ENCODE measurements at places on chromosomes 7 and 10.

GRCh38 chr7:70069977-70070376 is 471.7 kb downstream of the AUTS2 start:
- no peak for DNase-seq

GRCh38 chr7:42359946-42360345 is 122.9 kb upstream of the GLI3 start:
- DNase-seq = no peak

- DNase-seq = no peak
Measured at GRCh38 chr10:88254091-88254490, 329.0 kb downstream of the RNLS start.

- DNase-seq = no peak
Measured at GRCh38 chr10:90417029-90417428, 440.8 kb downstream of the HTR7 start.

DNA sequence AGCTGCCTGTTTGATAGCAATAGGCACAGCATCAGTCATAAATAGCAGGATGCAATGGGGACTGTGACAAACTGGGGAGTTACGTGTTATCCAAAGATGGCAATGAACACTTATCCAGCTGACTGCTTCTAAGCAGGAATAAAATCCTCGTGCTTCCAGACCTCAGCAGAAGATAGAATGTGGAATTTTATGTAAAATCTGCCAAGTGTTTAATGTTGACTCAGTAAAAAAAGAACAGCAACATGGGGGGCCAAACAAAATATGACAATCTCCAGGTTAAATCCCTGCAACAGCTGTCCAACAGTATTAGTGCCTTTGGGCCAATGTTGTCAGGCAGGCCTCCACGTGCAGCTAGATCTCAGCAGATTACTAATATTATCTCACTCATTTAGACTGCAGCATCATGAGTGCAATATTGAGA is 127.3 kb downstream of the SEMA3C start:
- DNase-seq = no peak

DNA sequence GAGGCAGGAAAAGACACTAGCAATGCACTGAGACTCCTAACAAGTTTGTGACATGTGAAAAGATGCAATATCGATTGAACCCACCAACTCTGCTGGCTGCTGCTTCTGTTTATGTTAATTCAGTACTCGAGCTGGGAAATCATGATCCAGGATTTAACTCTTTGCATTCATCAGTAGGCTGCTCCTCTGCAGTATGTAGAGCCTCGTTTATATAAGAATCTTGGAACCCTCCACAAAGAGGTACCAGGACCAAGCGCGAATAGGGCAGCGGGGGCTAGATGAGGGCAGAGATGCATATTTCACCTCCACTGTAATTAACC is 7.8 kb downstream of the PRKAG2 start:
- no peak for DNase-seq

GRCh38 chr10:46263831-46264268 is 22.9 kb upstream of the ANTXRL start:
- DNase-seq = no peak

DNA sequence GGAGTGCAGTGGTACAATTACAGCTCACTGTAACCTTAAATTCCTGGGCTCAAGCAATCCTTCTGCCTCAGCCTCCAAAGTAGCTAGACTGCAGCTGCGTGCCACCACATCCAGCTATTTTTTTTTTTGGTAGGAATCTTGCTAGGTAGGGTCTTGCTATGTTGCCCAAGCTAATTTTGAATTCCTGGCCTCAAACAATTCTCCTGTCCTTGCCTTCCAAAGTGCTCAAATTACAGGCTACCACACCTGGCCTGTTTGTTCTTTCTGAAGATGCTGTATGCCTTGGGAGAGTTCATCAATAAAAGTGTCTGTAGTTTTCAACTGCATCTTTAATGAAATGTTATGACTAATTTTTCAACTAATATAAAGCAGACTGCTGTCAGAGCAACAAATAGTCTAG is 452 bp downstream of the SAMD9 start:
- DNase-seq = no peak

DNA sequence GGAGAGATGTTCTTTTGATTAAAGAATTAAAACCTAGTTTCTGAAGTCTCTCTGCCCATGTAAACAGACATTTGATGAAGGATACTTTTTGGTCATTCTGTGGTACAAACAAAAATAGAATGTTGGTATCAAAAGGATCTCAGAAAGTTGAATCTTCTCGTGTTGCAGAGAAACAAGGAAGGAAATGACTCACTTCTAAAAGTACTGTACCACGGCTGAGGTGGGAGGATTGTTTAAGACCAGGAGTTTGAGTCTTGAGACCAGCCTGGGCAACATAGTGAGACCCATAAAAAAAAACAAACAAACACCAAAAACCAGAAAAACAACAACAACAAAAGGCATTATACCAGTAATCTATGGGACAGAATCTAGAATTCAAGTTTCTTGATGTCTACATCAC is 69.7 kb downstream of the PRSS58 start:
- DNase-seq = peak; percentile 73

- DNase-seq = no peak
Measured at GRCh38 chr7:155745737-155746136, 66.5 kb downstream of the SHH start.

DNA sequence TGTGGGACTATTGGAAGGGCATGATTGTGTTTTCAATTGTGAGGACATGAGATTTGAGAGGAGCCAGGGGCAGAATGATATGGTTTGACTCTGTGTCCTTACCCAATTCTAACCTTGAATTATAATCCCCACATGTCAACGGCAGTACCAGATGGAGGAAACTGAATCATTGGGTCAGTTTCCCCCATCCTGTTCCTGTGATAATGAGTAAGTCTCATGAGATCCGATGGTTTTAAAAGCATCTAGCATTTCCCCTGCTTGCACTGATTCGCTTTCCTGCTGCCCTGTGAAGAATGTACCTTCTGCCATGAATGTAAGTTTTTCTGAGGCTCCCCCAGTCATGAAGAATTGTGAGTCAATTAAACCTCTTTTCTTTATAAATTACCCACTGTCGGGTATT is 1367.1 kb downstream of the XPNPEP1 start:
- DNase-seq = no peak

- DNase-seq = no peak
Measured at GRCh38 chr7:116769546-116769945, 92.8 kb upstream of the CAPZA2 start.

DNA sequence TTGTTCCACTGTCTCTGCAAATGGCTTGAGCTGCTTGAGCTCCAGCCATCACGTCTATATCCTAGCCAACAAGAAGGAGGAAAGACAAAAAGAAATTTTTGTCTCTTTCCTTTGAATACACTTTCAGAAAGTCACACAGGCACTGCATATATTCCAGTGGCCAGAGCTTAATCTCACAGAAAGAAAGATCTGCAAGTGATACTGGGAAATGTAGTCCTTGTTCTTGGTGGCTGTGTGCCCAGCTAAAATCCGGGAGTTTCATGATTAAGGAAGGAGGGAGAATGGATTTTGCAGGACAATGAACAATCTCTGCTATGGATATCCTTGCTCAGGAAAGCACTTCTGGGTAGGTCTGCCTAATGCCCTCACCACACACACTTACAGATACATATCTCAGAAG is 19.5 kb upstream of the DLG5 start:
- no peak for DNase-seq

- no peak for DNase-seq
Measured at GRCh38 chr7:14892961-14893360, 9.6 kb downstream of the DGKB start.

DNA sequence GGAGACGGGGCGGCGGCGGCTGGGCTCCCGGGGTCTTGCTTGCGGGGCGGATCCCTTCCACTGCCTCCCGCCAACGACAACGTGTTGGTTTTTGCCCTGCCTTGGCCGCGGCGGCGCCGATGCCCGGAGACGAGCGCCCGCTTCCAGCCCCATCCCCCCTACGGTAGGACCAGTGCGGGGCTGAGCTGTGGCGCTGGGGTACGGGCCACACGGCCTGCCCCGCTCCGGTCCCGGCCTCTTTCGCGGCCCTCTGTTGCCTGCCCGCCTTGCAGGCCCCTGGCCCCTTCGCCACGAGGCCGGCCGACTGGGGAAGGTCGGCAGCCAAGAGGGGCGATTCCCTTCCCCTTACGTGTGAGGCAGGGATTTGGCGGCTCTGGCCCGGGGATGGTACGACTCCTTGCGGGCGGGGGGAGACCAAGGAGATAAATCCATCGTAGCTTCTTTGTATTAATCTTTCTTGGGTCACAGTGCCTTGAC is 488 bp downstream of the EIF4H start:
- DNase-seq = peak; percentile 11

DNA sequence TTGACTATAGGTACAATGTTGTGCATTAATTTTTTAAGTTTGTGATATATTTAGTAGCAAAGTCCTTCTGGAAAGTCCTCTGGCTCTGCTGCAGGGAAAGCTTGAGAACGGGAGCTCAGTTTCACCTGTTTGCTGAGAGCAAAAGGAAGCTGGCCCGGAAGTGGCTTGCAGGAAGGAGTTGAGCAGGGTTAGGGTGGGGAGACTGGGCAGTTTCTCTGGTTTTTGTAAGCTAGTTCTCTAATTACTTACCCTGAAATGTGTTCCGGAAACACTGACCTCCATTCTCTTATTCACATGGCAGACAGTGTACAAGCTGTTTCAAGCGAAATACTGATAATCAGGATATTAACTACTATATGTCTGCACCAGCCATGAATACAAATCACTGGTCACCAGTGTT is 22.3 kb downstream of the MAP3K8 start:
- peak; percentile 92 for DNase-seq

GRCh38 chr7:47806701-47807103 is 141.6 kb downstream of the PKD1L1 start:
- peak; percentile 53 for DNase-seq

- no peak for DNase-seq
Measured at GRCh38 chr7:25148772-25149575, 23.9 kb upstream of the CYCS start.

DNA sequence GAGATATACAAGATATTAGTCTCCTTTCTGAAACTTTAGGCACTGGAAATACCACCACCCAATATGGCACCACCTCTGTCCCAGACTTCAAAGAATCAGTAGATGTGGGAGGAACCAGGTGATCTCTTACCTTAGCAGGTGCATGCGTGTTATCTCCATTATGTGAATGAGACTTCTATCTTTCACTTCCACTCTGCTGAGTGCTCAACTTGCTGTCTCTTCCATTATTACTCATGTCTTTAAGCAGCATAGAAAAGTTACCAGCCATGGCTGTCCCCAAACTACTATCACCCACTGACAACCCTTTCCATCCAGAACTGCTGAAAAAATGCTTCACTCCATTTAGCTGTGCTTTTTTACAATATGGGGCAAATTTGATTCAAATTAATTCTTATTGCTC is 101.5 kb upstream of the PRSS1 start:
- no peak for DNase-seq

GRCh38 chr7:152615031-152615741 is 60.8 kb downstream of the XRCC2 start:
- DNase-seq = no peak

GRCh38 chr7:155178096-155178495 is 108.0 kb downstream of the HTR5A start:
- DNase-seq = no peak

GRCh38 chr7:70267381-70268120 is 669.3 kb downstream of the AUTS2 start:
- DNase-seq = no peak

GRCh38 chr10:56383806-56384205 is 22.7 kb upstream of the ZWINT start:
- DNase-seq = no peak

- no peak for DNase-seq
Measured at GRCh38 chr10:132833421-132834111, 47.6 kb upstream of the NKX6-2 start.

DNA sequence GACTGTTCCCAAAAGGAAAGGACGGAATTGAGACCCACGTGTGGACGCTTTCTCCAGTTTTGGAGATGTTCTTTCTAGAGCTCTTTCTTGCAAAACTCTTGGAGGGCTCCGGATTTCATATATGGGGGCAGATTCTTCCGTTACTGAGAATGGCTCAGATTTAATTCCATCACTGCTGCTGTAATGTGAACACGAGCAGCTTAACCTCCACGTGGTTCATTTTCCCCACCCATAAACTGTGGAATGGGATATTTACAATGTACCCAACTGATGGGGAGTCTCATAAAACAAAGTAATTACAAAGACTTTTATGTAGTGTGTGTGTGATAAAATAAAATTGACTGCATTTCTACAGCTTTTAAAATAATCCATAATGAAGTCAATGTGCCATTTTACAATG is 15.1 kb upstream of the MSRB2 start:
- no peak for DNase-seq

GRCh38 chr7:142880876-142881505 is 4.6 kb downstream of the TRPV6 start:
- peak; percentile 25 for DNase-seq

DNA sequence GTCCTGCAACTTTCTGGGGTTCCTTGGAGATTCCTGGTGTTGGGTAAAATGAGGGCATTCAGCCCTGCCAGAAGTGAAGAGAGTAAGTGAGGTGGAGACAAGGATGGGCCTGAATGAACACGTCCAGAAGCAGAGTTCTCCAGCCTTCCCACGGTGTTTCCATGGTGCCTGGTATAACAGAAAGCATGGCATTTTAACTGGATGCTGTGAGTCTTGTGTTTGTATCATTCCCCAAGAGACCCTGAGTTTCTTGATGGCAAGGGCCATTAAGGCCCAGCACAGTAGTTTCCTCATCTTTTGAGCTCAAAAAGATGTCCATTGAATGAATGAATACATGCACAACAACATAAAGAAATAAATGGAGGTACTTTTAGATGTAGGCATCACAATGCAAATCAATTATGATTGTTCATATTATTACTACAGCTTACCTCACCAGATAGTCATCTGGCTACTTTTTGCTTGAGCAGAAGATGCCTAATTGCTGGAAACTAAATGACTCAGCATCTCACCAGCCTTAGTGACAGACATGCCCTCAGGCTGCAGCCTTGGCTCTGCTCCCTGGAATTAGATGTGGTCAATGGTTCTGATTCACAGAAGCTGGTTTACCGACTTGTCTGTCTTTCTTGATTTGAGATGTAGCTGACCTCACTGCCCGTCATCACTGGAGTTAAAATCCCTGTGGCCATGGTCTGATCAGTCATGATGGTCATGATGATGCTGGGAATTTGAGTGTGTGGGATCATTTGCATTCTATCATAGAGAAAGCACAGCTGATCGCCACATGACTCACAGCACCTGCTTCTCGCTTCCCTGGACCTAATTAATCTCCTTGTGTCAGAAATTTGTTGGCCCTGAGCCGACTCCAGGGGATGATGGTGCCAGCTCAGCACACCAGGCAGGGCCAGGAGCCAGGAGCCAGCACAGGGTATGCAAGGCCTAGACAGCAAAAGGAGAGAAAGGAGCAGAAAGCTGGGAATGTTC is 83.9 kb downstream of the CXCL12 start:
- no peak for DNase-seq

- DNase-seq = no peak
Measured at GRCh38 chr10:17453373-17454091, 863 bp downstream of the ST8SIA6 start.
